ENCODE measurements at places on chromosomes 2 and 18. TPM values are rescaled to one million over a fixed set of nuclear protein-coding genes. Genes with fewer than 3 reads are reported as not detected.

Gene TMEM247
- not detected for total RNA-seq

Gene VWC2L
- total RNA-seq: not detected

Gene ADCYAP1
- total RNA-seq: not detected

- no peak overlapping the region for H3K4me3 ChIP-seq
- DNase-seq: no peak
- no peaks in the 10 kb centered on the region for H3K27me3 ChIP-seq
- peak overlapping the region; percentile 13 for H3K27ac ChIP-seq
These were observed 87.1 kb downstream of the PXDN start for GRCh38 chr2:1656961-1657841.

DNA sequence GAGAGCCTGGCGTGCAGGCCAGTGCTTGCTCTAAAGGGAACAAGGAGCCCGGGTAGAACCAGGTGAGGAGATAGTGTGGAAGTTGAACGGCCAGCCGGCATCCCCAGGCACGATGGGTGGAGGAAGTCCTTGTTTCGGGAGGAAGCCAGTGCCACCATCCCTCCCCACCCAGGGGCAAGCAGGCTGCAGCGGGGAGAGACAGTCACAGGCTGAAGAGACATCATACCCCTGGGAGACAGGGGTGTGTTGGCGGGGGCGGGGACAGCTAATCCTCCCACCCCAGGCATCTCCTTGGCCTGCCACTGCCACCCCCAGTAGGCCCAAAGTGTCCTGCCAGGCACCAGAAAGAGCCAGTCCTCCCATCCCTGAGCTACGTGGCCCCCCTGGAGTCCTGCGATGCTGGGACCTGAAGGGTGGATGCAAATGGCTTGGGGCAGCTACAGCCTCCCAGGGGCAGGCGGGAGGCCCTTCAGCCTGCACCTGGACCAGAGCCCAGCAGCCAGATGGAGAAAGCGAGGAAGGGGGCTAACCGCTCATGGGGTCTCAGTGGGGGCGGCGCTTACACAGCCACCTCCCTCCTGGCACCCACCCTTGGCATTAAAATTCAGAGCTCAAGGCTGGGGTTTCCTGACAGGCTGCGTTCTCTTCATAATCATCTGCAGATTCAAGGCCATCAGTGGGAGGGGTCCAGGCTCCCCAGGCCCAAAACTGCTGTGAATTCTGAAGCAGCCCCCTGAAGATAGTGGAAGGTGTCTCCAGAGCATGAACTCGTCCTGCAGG lies 14.8 kb upstream of the GPR55 start:
- H3K27ac ChIP-seq: no peak overlapping the region
- no peak for DNase-seq
- H3K4me1 ChIP-seq: no peaks in the 10 kb centered on the region
- H3K4me3 ChIP-seq: no peak overlapping the region

Gene BOLL
- total RNA-seq: not detected

Gene MPHOSPH10
- total RNA-seq: 8.7 TPM

- H3K27me3 ChIP-seq: no peaks in the 10 kb centered on the region
- H3K4me1 ChIP-seq: no peaks in the 10 kb centered on the region
- H3K27ac ChIP-seq: no peak overlapping the region
- H3K36me3 ChIP-seq: no peaks in the 10 kb centered on the region
- no peak for DNase-seq
These were observed 516.5 kb upstream of the NETO1 start for GRCh38 chr18:73384246-73384645.

DNA sequence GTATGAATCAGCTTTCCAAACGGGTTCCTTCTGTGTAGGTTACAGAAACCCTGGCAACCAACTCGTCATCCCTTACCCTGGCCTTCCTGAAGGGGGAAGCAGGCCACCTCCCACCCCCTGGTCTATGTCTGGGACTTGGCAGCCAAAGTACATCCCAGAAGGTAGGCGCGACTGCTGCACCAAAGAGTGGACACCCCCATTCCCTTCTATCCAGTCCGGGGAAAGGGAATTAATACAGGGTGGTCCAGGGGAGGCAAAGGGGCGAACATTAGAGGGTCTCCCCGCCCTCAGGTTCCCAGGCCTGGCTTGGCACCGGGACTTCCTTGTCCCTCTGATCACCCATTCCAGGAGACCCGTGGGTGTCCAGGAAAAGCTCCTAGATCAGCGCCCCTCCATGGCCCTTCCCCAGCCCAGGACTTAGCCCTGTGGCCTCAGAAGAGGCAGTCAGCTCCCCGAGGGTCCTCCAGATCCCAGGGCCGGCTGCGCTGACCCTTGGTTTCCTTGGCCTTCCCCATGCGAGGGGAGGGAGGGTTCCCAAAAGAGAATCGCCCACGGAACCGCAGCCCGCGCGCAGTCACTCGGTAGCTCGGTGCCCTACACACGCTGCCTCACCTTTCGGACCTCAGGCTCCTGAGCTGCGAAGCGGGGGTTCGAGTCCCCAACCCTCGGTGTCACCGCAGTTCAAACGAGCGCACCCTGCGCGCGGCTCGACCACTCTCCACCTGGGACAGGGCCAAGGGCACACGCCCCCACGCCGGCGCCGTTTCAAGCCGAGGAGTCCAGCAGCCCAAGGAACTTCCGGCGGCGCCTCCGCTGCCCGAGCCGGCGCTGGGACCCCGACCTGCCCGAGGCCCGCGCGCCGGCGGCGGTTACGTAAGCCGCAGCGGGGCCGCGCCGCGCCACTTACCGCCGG lies at the start of gene PER2:
PER2 (minus strand) TSS at position 874 of the 913 bp plus-strand sequence. CDS start 10,674 bp downstream, outside the sequence.
- no peaks in the 10 kb centered on the region for H3K36me3 ChIP-seq
- peak; percentile 49 for DNase-seq
- H3K27me3 ChIP-seq: no peaks in the 10 kb centered on the region
- peak within 1 kb of the TSS; percentile 95 for H3K4me3 ChIP-seq
- peaks cover 39% of the 10 kb centered on the region for H3K4me1 ChIP-seq
- H3K27ac ChIP-seq: peak within 1 kb of the TSS; percentile 92

Gene SPHKAP
- not detected for total RNA-seq

Gene C2orf15
- 0.33 TPM for total RNA-seq

Gene ITPRIPL1
- total RNA-seq: 0.33 TPM

Gene IL1B
- total RNA-seq: 3.1 TPM

GRCh38 chr2:204268971-204269370 lies 276.3 kb upstream of the PARD3B start:
- H3K4me3 ChIP-seq: no peak overlapping the region
- no peak for DNase-seq
- no peaks in the 10 kb centered on the region for H3K4me1 ChIP-seq
- no peaks in the 10 kb centered on the region for H3K36me3 ChIP-seq
- H3K27ac ChIP-seq: no peak overlapping the region

Gene ARHGAP28
- 2.1 TPM for total RNA-seq

Gene HAAO
- 126 TPM for total RNA-seq

Gene STK25
- total RNA-seq: 70.3 TPM

DNA sequence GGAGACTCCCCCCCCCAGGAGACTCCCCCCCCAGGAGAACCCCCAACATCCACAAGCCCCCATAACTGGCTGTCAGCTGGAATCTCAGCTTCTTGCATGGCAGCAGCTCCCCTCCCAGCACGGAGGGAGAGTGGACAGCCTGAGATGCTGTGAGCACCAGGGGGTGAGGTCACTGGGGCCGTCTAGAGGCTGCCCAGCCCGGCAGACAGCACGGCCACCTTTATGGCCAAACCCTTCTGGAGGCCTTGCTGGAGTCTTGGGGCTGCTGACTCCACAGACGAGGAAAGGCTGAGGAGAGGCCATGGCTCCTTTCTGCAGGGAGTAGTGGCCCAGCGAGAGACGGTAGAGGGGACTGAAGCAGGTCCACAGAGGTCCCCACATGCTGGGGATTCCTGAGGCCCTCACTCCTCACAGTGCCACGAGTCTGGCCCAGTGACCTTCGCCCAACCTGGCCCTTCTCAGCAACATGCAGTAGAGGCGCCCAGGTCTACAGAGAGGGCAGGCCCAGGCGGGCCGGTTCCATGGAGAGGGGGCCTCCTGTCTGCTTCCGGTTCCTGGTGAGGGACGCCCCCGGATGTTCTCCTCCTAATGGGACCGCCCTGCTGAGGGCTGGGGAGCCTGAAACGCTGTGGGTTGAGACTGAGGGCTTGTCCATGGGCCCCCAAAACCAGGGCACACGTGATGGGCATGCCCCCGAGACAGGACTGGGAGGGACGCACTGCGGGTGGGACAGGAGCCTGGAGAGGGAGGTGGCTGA lies 122.6 kb upstream of the CTDP1 start:
- no peak for DNase-seq
- H3K36me3 ChIP-seq: no peaks in the 10 kb centered on the region
- H3K4me1 ChIP-seq: no peaks in the 10 kb centered on the region
- H3K4me3 ChIP-seq: no peak overlapping the region
- no peaks in the 10 kb centered on the region for H3K27me3 ChIP-seq
- H3K27ac ChIP-seq: no peak overlapping the region

- no peak for DNase-seq
- no peaks in the 10 kb centered on the region for H3K27me3 ChIP-seq
- no peak overlapping the region for H3K4me3 ChIP-seq
- H3K27ac ChIP-seq: no peak overlapping the region
- no peaks in the 10 kb centered on the region for H3K36me3 ChIP-seq
These were observed 130.2 kb upstream of the ID2 start for GRCh38 chr2:8551622-8552074.

DNA sequence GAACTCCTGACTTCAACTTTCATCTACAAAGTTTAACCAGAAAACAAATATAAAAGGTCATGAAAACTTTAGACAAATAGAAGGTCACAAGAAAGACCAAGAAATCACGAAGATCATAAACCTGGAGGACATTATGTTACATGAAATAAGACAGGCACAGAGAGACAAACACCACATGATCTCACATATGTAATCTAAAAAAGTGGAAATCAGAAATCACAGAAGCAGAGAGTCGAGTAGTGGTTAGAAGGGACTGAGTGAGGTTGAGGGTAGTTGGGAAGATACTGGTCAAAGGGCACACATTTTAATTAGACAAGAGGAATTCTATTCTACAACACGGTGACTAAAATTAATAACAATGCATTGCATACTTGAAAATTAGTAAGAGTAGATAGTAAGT lies 1.4 kb downstream of the GCFC2 start:
- peak overlapping the region; percentile 24 for H3K4me3 ChIP-seq
- no peak for DNase-seq
- peaks cover 8% of the 10 kb centered on the region for H3K36me3 ChIP-seq

DNA sequence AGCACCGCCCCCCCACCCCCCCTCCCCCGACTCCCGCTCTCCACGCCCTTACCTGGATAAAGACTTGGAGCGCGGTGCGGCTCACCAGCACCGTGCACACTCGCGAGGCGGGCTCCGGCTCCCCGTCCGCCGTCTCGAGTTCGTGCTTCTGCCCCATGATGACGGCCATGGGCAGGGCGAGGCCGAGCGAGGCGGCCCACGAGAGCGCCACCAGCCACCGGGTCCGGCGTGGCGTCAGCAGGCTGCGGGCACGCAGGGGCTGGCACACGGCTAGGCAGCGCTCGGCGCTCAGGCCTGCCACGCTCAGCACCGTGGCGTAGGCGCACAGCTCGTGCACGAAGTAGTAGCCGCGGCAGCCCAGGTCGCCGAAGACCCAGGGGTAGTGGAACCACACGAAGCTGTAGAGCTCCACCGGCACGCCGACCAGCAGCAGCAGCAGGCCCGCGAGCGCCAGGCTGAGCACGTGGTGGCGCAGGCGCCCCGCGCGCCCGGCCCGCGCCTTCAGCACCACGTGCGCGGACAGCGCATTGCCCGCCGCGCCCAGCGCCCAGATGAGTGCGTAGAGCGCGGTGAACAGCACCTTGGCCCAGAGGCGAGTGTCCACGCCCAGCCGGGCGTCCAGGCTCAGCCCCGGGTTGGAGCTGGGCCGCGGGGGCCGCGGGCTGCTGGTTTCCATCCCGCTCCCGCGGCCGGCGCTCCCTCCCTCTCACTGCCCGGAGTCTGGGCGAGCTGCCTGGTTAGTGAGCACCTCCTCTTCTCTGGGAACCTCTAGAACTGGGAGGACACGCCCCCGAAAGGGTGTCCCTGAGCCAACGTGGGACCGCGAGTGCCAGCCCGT lies at the start of gene NTSR2:
NTSR2 (minus strand) TSS at position 742 of the 838 bp plus-strand sequence; CDS start at position 676, 66 bp downstream.
- H3K4me1 ChIP-seq: peaks cover 6% of the 10 kb centered on the region
- no peak within 1 kb of the TSS for H3K4me3 ChIP-seq
- H3K27ac ChIP-seq: no peak within 1 kb of the TSS
- no peaks in the 10 kb centered on the region for H3K36me3 ChIP-seq
- peak; percentile 50 for DNase-seq

DNA sequence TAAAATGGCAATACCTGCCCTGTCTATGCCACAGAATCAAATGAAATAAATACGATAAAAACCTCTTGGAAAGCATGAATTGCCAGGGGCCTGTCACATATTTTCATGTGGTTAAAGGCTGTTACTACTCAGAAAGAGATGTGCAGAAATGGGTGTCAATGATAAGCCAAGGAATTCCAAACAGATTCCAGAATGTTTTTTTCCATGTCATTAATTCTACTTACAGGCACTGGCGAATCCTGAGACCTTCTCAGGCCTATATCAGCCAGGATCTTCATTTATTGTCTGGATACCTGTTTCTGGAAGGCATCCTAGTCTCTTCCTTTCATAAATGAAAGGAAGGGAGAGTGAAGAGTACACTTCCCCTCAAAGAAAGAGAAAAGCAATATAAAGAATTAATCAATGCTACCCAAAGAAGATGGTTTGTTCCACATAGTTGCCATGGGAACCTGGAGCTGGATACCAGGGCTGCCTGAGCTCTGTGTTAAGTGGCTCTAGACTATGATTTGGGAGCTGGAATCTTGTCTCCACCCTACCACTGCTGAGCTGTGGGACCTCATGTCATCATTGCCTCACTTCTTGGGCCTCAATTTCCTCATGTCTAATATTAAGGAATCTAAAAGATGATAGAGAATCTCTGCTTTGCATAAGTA lies 335.1 kb upstream of the SKOR2 start:
- H3K4me3 ChIP-seq: no peak overlapping the region
- no peaks in the 10 kb centered on the region for H3K36me3 ChIP-seq
- DNase-seq: no peak
- H3K27me3 ChIP-seq: no peaks in the 10 kb centered on the region

DNA sequence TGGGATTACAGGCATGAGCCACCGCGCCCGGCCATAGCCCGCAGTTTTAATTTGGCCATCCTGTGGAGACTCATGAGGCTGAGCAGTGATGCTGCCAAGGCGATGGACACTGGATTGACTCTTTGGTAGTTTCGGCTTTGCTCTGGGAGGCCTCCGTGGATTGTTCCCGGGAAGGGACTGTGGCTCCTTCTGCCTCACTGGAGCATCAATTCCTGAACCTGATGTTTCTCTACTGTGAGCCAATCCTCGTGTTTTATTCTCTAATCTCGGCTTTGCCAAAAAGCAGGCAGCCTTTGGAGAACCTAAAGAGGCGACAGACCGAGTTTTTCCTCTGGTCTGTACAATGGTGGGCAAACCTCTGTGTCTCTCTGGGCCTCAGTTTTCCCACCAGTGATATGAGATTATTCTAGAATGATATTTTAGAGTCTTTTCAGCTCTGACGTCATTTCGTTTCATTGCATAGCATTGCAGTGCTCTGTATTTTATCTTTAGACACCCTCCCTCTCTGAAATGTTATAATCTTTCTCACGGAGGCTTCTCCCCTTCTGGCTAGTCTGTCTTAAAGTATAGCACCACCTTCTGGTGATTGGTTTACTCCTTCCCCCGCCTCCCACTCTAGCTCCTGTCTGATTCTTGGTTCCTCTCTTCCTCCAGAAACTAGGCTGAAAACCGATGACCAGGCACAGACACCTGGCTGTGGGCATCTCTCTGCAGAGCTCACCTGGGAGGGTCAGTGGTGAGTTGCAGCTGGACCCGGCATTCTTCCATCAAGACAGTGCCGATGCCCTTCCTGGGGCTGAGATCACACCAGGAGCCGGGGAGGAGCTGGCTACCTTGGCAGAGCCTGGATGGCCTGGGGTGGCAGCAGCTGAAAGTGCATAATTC lies 341.3 kb downstream of the MYCN start:
- DNase-seq: no peak
- H3K4me1 ChIP-seq: no peaks in the 10 kb centered on the region
- H3K27ac ChIP-seq: no peak overlapping the region
- no peaks in the 10 kb centered on the region for H3K36me3 ChIP-seq
- H3K27me3 ChIP-seq: no peaks in the 10 kb centered on the region
